ENCODE measurements at places on chromosomes 1 and 21.

DNA sequence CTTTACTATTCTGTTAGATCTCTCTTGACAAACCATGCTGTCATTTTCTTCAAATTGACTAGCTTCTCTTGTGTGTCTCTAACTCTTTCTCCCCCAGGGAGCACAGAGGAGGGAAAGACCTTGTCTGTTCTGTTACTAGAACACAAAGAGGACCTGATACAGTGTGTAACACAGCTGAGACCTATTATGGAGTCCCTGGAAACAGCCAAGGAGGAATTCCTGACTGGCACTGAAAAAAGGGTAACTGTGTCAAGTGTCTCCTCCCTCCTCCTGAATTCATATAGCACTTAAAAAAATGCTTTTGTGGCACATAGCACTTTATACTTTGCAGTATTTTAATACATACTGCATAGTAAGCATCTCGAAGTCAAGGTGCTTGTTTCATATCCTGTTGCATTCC is 50.6 kb downstream of the ZBTB40 start:
- no peak for DNase-seq

- no peak for DNase-seq
Observed at GRCh38 chr21:32977216-32977615, 48.5 kb upstream of the OLIG2 start.

DNA sequence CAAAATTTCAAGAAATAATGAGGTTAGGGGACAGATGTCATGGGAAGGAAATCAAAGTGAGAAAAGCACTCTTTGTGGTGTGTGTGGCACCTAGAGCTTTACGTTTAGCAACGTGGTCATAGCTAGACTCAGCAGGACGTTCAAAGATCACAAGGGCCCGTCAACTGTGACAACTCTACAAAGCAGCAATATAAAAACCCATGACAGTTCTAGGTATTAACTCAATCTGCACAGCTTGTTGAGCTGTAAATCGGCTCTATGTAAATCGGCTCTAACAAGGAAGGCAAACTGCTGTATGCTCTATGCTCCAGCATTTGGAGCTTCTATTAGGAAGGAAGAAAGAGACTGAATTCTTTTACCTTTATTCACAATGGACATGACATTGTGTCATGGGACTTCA is 64.8 kb downstream of the TP53BP2 start:
- no peak for DNase-seq

DNA sequence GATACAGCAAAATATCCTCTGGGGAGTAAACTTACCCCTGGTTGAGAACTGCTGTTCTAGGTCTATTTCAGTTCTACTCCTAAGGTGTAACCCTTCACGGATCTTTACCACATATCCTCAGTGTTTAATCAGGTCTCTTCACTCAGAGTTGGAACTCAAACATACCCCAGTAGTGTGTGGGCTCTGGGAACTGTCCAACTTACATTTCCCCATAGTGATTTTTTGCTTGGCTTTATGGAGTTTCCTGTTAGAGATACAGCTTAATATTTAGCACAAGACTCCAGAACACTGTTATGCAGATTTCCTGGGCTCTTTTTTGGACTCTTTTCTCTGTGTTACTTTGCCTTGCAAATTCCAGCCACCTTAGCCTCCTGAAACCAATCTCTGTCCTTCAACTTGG is 26.7 kb upstream of the LIN9 start:
- no peak for DNase-seq

DNA sequence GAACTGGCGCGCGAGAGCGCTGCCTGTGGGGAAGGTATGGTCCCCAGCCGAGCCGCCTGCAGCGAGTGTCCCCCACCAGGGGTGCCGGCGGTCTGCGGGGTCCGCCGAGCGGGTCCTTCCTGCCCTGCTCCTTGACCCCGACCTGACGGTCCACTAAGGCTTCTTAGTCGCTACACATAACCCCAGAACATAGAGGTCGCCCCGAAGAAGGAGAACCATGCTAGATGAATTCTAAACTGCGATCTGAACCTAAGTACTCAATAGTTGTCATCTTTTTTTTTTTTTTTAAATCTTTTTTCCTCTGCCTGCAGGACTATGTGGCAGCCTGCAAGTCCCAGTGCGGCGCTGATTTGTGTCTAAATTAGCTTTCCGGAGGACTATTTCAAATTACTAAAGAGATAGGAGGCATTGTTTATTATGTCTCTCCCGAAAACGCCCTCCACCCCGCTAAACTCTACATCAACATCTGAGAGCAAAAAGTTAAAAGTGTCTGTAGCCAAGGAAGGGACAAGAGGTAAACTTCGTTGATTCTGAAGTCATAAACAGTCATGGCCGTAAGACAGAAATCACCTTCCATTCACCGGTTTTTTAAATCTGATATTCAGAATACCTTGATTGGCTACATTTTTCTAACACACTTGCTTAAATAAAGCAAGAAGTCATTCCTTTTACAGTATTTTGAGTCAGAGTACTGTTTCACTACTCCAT is 476 bp downstream of the AXDND1 start:
- DNase-seq: peak; percentile 25

GRCh38 chr1:24486331-24487065 is 16.1 kb upstream of the RCAN3 start:
- no peak for DNase-seq

GRCh38 chr1:30642391-30643120 is 80.8 kb downstream of the MATN1 start:
- DNase-seq: no peak

- peak; percentile 87 for DNase-seq
Observed at GRCh38 chr21:34200288-34200905, 127.0 kb downstream of the MRPS6 start.

GRCh38 chr1:225480825-225481434 is 53.1 kb upstream of the LBR start:
- DNase-seq: peak; percentile 30

DNA sequence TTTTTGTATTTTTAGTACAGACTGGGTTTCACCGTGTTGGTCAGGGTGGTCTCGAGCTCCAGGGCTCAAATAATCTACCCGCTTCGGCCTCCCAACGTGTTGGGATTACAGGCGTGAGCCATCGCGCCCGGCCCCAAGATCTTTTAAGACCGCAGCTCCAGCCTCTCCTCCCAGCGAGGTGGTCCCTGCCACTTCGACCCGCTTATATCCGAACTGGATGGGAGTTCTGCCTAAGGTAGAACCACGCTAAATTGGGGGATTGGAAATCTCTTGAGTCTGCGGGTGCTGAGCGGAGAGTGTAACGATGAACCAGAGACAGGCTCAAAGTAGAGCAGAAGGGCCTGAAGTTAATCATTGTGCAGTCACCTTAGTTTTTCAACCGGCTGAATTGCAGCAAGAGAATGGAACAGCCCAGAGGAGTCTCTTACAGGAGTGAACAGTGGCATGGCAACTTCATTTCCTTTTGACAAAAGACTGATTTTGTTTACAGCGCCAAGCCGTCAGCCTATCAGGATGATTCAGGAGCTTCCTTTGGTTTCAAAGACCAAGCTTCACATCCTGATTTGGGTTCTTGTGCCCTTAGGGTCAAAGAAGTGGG is 726 bp upstream of the CYB5R1 start:
- DNase-seq: peak; percentile 59

DNA sequence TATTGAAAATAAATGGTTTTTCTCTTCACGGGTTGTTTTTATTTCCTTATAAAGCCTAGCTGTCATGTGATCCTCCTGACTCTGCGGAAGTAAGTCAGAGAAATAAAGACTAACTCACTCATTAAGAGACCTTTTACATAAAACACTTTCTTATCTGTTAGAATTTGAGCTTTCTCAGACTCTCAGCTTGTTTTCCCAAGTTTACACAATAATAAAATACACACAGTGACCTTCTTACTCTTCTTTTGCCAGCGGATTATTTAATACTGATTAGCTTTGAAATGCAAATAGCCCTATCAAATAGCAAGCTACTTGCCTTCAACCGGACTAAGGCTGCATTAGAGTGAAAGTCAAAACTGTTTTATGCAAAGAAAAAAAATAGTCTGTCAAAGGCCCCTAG is 45.5 kb upstream of the CXADR start:
- no peak for DNase-seq

DNA sequence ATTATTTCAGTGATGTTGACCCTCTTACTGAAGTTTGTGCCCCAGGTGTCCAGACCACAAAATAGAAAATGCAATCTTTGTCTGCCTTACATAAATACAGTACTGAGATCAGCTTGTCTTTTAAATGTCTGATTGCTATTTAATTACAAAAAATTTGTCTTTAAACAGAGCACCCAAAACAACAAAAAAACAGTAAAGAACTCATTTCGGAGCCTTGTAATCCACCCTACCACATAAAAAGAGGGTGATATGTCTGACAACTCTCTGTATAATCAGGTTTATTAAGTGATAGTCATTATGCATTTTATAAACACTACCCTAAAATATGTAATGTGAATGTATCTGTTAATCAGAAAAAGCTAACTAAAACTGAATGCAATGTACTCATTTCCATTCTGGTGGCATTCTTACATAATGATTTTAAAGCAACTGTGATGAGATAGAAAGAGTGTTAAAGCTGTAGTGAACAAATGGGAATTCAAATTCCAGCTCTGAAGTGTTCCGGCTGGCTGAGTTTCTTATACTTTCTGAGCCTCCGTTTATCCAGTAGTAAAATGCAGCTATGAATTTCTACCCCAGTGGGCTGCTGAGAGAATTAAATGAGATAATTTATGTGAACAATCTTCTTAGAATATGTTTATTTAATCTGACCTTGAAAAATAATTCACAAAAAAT is 486.6 kb downstream of the USP25 start:
- DNase-seq: no peak

- no peak for DNase-seq
Observed at GRCh38 chr1:84164567-84165021, 20.5 kb downstream of the PRKACB start.

- DNase-seq: peak; percentile 65
Observed at GRCh38 chr1:246588159-246588721, 22.0 kb downstream of the CNST start.

- peak; percentile 76 for DNase-seq
Observed at GRCh38 chr1:229155472-229155871, 115.4 kb upstream of the RAB4A start.

DNA sequence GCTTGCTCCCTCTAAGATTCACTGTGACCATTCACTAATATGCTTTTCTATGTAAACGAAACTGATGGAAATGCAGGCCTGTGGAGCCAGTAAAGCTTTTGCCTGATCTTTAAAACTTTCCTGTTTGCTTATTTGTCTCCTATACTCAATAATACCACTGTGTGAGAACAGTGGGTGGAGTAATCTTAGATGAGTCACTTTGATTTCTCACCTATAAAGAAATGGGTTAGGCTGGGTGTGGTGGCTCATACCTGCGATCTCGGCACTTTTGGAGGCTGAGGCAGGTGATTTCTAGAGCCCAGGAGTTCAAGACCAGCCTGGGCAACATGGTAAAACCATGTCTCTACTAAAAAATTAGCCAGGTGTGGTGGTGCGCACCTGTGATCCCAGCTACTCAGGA is 70.8 kb downstream of the RWDD3 start:
- no peak for DNase-seq

DNA sequence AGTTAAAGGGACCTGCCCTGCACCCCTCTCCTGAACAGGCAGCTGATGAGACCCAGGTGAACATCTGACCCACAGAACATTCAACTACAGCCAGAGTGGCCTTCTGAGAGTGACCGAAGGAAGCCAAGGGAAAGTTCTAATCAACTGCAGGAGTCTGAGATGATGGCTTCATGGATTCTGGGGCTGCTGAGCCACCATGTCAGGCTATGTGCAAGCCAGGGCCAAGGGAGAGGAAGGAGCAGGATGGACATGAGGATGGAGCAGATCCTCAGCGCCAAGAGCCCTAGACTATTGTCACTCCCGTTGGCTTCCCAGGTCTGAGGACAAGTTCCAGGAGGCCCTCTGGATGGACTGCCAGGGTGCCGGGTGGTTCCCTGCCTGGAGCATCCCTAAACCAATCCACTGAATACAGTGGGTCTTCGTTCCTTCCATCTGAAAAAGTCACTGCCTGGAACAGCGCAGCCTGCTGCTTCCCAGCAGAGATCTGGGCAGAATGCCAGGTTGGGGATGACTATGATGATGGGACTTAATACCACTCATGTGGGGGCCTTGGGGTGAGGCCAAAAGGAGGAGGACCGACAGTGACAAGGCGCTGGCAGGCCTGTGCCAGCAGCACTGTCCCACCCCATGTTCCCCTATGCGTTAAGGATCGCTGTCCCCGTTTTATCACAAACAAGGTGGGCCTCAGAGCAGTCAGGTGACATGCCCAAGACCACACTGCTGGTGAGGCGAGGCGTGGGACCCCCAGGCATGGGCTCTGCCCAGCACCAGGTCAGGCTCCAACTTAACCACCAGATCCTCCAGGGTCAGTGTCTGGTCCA is 19.8 kb downstream of the SPOCD1 start:
- DNase-seq: peak; percentile 59

- DNase-seq: no peak
Observed at GRCh38 chr1:36198641-36199040, 25.6 kb upstream of the THRAP3 start.

DNA sequence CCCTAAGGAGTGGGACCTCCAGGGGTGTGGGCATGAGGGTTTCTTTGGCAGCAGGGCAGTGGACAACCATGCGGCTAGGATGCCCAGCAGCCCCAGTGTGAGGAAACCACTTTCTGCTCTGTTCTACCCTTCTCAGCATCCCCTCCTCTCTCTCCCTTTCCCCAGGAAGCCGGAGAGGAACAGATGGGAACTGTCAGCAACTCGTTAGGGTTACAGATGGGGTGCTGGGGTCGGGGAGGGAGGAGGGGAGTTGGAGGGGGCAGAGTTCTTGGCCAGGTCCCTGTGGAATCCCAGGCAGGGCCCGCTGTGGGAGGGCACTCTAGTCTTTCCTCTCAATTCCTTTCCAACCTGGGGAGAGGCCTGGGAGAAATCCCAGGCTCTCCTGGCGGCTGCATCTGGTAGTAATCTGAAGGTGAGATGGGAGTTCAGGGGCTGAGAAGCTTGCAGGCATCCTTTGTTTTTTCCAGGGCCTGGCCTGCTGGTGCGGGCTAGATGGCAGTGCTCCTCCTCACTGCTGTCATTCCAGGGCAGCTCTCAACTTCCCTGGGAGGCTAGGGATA is 93.9 kb upstream of the CSF3R start:
- no peak for DNase-seq

GRCh38 chr1:36287595-36287994 is 18.6 kb upstream of the SH3D21 start:
- no peak for DNase-seq

DNA sequence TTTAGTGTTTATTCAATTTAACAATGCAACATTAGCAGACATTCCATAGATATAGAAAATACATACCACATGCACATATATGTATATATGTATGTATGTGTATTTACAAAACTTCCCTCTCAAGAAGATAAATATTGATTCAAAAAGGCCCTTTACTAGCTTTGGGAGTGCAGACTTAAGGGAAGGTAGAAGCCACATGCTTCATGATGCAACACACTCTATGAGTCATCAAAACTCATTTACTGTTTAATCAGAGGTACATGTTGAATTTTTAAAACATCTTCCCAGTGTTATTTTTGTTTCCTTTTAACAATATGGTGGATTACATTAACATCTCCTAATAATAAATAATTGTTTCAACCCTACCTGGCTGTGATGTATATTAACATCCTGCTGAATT is 61.4 kb upstream of the KIRREL1 start:
- peak; percentile 36 for DNase-seq

GRCh38 chr1:166836733-166837132 is 2.5 kb upstream of the POGK start:
- no peak for DNase-seq
